A549 treated with CORT108297 at 1 μM for 4 hours (cell line): ENCODE measurements at places on chromosomes 1 and 21. TPM values are rescaled to one million over a fixed set of nuclear protein-coding genes. Genes with fewer than 3 reads are reported as not detected.

Gene GPR3
- total RNA-seq, result 1.4 to 2.3 TPM (median 2.1 TPM) in 5 replicates

Gene MROH9
- not detected in 5 replicates for total RNA-seq

Gene OR6K3
- not detected in 5 replicates for total RNA-seq

Gene VWA5B1
- total RNA-seq, result not detected in 5 replicates

Gene NR1I3
- total RNA-seq, result 0.06 to 0.15 TPM (median 0.08 TPM) in 3 of 5 replicates, not detected in the others

Gene TARBP1
- total RNA-seq, result 12.2 to 15.7 TPM (median 12.7 TPM) in 5 replicates

Gene S100PBP
- 14.0 to 15.8 TPM (median 15.3 TPM) in 5 replicates for total RNA-seq

Gene TNNT2
- 0.10 TPM in 1 of 5 replicates, not detected in the others for total RNA-seq

Gene ZNF683
- not detected in 5 replicates for total RNA-seq

Gene ACTN2
- 0.03 to 0.14 TPM (median 0.07 TPM) in 4 of 5 replicates, not detected in the other for total RNA-seq

Gene GJC2
- total RNA-seq, result 0.20 to 0.64 TPM (median 0.49 TPM) in 5 replicates

Gene COL18A1
- 124 to 175 TPM (median 149 TPM) in 5 replicates for total RNA-seq

Gene KLF17
- 0.27 to 0.50 TPM (median 0.34 TPM) in 5 replicates for total RNA-seq

Gene CNR2
- total RNA-seq, result not detected in 5 replicates

Gene C1QA
- not detected in 5 replicates for total RNA-seq

Gene OR2T11
- not detected in 5 replicates for total RNA-seq

Gene SAMSN1
- total RNA-seq, result not detected in 5 replicates

Gene TEKT2
- not detected in 5 replicates for total RNA-seq

Gene ZNF644
- 13.2 to 17.1 TPM (median 13.6 TPM) in 5 replicates for total RNA-seq

Gene TMEM82
- not detected in 5 replicates for total RNA-seq

Gene CRYBG2
- 1.2 to 2.6 TPM (median 1.8 TPM) in 5 replicates for total RNA-seq
